ENCODE measurements at places on chromosomes 5 and 9.

DNA sequence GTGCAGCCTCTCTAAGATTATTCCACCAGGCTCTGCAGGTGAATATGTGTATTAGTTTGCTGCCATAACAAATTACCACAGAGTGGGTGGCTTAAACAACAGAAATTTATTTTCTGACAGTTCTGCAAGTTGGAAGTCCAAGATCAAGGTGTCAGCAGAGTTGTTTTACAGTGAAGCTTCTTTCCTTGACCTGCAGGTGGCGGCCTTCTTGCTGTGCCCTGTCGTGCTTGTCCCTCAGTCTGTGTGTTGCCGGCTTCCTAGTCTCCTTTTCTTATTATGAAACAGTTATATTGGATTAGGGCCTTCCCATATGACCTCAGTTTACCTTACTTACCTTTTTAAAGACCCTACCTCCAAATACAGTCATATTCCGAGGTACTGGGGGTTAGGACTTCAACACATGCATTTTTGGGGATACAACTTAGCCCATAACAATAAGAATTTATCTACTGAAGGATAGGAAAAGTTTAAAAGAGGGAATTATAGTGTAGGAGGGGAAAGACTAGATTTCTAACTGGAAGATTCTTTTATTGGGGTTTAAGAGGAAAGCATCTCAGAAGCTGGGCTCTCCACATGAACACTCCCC is 97.4 kb downstream of the OSTF1 start:
- DNase-seq: peak; percentile 3

- no peak for DNase-seq
Measured at GRCh38 chr5:125056671-125057485, 310.4 kb upstream of the ZNF608 start.

DNA sequence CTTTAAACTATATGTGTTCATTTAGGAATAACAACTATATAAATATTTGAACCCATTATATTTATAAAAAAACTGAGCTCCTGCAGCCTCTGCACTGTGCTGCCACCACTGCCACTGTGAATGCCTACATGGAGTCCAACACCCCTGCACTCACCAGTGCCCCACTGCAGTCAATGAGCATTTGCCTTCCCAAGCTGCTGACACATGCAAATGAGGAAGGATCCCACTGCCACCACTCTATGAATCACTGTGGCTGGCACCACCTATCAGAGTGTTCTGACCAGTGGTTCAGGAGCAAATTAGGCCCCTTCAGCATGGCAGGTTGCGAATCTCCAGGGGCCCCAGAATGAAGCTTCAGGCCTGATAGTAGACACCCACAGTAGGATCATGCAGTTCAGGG is 9.1 kb downstream of the IFNA5 start:
- no peak for DNase-seq

GRCh38 chr5:68055686-68056085 is 159.9 kb upstream of the PIK3R1 start:
- DNase-seq: no peak

GRCh38 chr5:149294872-149295829 is 23.5 kb downstream of the AFAP1L1 start:
- DNase-seq: no peak

DNA sequence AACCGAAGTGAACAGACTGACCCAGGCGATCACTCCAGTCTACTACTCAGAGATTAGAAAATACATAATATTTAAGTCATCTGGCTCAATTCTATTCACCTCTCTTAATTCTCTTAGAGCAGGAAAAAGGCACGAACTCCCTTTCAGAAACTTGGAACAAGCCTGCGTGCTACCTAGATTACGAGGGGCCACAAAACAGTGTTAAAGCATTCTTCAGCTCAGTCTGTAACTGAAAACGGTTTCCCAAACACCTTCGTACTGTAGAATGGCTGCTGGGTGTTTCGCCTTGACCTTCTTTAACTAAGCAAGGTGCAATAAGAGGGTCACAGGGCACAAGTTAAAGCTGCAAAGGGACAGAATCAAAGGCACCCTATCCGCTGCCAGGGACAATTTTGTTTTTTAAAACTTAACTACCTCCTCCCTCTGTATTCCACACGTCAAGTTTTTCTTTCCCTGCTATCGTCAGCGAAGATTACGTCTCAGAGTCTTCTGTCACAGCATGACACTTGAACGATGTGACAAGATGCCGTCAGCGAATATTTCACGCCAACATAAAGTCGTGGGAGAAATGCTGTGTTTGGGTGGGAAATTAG is 687 bp downstream of the LYSMD3 start:
- peak; percentile 6 for DNase-seq

GRCh38 chr5:176870110-176870591 is 29.0 kb downstream of the HK3 start:
- no peak for DNase-seq

DNA sequence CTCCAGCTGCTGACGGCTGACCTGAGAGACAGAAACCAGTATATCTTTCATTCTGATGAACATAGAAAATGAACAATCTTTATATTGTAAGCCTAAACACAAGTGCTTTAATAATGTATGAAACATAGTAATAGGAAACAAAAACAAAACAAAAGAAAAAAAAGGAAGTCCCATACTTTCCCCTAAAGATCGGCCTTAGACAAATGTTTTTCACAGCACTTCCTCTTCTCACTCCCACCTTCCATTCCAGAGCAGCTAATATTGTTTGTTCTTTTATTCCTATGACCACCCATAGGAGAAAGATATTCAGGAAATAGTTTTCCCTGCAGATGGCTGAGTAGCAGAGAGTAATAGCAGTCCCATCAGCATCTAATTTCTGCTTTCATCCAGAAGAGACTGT is 194.4 kb upstream of the SLC27A6 start:
- DNase-seq: no peak

DNA sequence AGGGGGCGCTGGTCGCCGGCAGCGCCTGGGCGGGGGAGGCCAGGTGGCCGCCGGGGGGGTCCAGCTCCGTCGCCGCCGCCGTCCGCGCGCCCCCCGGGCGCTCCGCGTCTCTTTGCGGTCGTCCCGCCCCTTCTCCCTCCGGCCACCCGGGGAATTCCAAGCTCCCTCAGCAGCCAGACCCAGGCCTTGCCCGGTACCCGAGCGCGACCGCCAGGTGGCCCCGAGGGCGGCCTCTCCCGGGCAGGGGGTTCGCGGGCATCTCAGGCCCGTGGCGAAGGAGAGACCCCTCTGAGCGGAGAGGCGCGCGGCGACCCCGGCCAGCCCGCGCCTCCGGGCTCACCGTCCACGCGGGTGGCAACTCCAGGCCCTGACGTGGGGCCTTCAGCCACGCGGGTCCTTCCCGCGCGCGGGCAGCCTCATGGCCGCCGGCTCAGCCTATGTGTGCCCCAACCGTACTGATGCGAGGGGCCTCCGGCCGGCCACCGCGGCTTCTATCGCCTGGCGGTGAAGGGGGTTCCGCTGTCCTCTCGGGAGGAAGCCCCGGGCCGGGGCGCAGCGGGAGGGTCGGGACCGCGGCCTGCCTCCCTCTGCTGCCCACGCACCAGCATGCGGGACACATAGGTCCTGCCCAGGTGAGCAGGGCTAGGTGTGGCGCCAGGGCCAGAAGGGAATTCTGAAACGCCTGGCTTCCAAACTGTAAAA is 529 bp upstream of the NRARP start:
- no peak for DNase-seq

- DNase-seq: no peak
Measured at GRCh38 chr9:38697776-38698300, 22.1 kb downstream of the FAM240B start.

- no peak for DNase-seq
Measured at GRCh38 chr5:142981475-142981874, 211.3 kb downstream of the ARHGAP26 start.

DNA sequence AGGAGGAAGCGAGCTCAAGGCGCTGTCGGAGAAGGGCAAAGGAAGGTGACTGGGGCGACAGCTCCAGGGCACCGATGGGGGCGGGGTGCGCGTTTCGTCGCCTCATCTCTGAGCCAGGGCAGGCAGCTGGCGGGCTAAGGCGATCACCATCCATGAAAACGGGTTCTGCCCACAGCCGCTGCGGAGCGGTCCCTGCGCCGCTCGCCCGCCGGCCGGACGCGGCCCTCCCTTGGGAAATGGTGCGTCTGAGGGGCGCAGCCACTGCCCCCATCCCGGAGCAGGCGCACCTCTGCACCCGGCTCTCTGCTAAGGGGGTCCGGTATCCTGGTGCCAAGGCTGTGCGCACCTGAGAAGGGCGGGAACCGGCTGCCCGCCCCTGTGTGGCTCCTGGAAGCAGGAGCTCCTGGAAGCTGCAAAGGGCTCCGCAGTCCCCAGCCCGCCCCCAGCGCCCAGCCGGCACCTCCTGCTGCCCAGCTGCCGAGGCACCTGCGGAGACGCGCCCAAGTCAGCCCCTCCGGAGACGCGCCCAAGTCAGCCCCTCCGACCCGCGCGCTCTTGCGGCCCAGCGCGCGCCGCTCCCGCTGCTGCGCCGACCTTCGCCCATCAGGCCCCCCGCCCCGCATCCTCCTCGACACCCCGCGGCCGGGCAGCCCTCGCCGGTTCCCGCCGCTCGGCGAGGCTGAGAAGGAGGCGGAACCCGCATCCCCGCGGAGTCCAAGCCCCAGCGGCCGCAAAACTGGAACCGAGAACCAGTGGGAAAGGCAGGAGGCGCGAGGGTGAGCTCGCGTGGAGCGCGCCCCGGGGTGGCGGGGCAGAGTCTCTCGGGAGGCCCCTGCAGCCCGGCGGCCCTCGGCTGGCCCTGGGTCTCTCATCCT is 757 bp downstream of the ANKRD34B start:
- no peak for DNase-seq

- DNase-seq: no peak
Measured at GRCh38 chr9:134056483-134057306, 11.1 kb downstream of the BRD3 start.

DNA sequence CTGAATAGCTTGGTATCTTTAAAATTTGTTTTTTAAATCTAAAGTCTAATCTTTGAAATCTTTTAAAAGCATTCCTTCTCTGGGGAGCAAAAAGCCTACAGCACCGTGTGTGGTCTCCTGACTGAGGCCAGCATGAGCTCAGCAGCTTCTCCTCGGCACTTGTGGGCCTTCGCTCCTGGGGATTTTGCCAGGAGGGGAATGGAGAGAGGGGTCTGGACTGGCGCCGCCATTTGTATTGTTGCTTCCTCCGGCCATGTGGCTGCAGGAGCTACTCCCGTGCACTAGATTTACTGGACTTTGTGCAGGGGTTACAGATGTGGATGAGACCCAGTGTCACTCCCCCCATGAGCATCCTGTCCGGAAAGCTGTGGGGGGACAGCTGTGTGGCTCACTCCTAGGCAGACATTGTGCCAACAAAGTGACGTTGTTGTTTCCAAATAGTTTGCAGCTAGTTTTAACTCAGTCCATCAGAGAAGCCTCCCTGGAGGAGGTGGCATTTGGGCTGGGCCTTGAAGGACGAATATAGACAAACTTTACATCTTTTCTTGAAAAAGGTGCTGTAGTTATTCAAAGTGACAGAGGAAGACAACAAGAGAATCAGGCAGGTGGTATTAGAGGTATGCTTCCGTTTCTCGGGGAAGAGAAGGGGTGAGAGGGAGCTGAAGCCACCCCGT is 6.6 kb downstream of the OLFM1 start:
- DNase-seq: no peak

GRCh38 chr5:158164296-158165047 is 305.5 kb upstream of the CLINT1 start:
- no peak for DNase-seq

- no peak for DNase-seq
Measured at GRCh38 chr5:14582797-14583137, 1.2 kb downstream of the OTULINL start.

DNA sequence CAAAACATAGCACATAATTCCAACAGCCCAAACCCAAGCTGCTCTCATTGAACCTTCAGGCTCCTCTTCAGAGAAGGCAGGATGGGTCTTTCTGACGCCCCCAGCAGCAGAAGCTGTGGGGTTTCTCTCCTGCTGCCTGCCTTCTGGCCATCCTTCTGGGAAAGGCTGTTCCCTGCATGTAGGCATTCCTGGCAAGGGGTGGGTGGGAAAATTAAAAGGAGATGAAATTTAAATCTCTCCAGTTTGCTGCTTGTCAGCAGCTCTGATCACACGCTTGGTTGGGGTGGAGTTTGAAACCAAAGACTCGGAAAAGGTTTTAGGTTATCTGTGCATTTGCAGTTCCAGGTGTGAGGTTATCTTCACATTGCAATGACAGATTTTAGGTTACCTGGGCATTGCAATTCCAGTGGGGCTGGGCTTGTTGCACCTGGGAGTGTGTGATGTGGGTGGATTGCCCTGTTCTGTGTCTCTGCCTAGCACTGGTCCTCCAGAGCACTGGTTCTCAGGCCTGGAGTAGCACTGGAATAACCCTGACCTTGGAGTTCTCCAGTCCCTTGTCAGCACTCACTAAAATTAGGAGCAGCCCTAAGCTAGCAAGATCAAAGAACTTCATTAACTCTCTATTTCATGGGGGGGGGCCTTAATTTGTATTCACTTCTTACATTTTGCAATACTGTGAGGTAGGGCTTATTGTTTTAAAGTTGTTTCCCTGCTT is 109.7 kb downstream of the PDZD2 start:
- DNase-seq: no peak

- no peak for DNase-seq
Measured at GRCh38 chr5:123422433-123423277, 548 bp downstream of the CEP120 start.

DNA sequence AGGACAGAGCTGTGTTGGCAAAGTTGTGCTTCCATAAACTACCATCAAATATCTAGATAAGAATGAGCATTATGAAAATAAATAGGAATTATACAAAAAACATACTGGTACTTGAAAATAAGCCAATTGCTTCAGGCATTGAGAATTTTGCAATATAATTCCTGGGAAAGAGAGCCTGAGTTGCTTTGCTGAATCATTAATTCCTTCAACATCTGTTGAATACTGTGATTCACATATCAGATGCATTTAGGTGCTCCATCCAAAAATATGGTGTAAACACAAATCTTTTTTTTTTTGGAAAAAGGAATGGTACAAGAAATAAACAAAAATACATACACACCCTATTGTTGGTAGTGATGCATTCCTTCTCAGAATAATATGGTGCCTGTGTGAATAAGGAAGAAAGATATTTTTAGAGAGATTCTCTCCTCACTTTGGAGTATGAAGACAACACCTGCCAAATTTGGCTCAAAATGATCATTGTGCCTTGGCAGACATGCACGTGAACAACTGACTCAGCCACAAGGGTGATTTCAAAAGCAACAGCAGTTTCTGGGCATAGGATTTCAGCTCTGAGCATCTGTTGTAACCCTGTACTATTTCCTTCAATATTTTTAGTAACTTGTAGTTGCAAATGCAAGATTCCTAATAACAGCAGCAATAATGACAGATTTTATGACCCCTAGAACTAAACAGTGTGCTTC is 96.7 kb downstream of the CAVIN4 start:
- DNase-seq: no peak

- no peak for DNase-seq
Measured at GRCh38 chr5:137667341-137667740, 68.5 kb downstream of the KLHL3 start.

- DNase-seq: no peak
Measured at GRCh38 chr9:70205366-70206020, 53.3 kb upstream of the SMC5 start.

DNA sequence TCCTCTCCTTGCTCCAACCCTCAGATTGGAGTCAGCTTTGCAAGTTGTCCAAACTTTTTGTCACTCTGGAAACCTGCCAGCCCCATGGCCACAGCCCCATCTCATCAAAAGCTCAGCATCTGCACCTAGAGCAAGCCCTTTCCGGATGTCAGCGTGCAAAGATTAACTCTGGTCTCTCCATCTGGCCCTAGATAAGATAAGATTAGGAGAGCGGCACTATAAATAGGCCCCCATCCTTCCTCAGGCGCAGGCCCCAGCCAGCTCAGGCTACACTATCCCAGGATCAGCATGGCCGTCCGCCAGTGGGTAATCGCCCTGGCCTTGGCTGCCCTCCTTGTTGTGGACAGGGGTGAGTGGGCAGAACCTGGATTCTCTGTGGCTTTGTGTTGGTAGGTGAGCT is at the start of gene SPINK4:
TSS of gene SPINK4 (plus strand) at position 247 of the 400 bp plus-strand sequence. CDS start at position 289, 42 bp downstream.
- DNase-seq: no peak

GRCh38 chr5:31664566-31664965 is 25.6 kb downstream of the PDZD2 start:
- no peak for DNase-seq

Data from stimulated activated CD8-positive, alpha-beta memory T cell treated with anti-CD3 and anti-CD28 coated beads, Interleukin-4, amount 100 ng/mL, for 4 hours (primary cell).